Fibroblast of lung (primary cell): ENCODE measurements at places on chromosomes 3 and 15. TPM values are rescaled to one million over a fixed set of nuclear protein-coding genes. Genes with fewer than 3 reads are reported as not detected.

The USP50 gene
- polyA plus RNA-seq = 0.34 TPM in 1 of 2 replicates, not detected in the other

GRCh38 chr3:112582244-112582874, 20.5 kb downstream of the SLC35A5 start:
- H3K4me1 ChIP-seq = no peaks in the 10 kb centered on the region
- peak; percentile 88 for DNase-seq
- no peak overlapping the region for H3K27ac ChIP-seq
- H3K27me3 ChIP-seq = no peaks in the 10 kb centered on the region
- H3K4me3 ChIP-seq = no peak overlapping the region

GRCh38 chr3:185330644-185331043, 32.3 kb upstream of the MAP3K13 start:
- DNase-seq = no peak
- H3K4me3 ChIP-seq = no peak overlapping the region
- no peaks in the 10 kb centered on the region for H3K36me3 ChIP-seq
- no peak overlapping the region for H3K27ac ChIP-seq

GRCh38 chr3:11602886-11603527, 40.7 kb downstream of the VGLL4 start:
- DNase-seq = no peak
- peak overlapping the region; percentile 97 for H3K27ac ChIP-seq
- H3K4me3 ChIP-seq = no peak overlapping the region
- peaks cover 37% of the 10 kb centered on the region for H3K4me1 ChIP-seq

DNA sequence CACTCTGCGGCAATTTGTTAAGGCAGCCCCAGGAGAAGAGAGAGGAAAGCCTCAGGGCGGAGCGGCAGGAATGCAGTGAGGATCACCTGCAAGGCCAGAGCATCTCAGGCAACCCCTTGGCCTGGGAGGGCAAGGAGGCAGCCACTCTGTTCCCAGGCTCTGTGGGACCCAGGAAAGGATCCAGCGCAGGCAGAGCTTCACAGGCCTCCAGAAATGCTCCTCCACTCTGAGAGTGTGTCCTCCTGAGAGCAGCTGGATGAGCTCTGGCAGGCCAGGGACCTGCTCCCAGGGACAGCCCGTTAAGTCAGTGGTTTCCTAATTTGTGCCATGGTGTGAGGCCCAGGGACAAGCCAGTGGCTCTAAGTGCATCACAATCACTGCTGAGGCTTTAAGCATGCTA, 35.2 kb downstream of the RAB6B start:
- H3K27ac ChIP-seq = no peak overlapping the region
- no peaks in the 10 kb centered on the region for H3K36me3 ChIP-seq
- DNase-seq = no peak
- H3K27me3 ChIP-seq = peaks cover 3% of the 10 kb centered on the region
- no peaks in the 10 kb centered on the region for H3K4me1 ChIP-seq

GRCh38 chr3:52221563-52222318, 3.7 kb downstream of the TLR9 start:
- no peaks in the 10 kb centered on the region for H3K27me3 ChIP-seq
- no peak overlapping the region for H3K4me3 ChIP-seq
- no peak overlapping the region for H3K27ac ChIP-seq
- peaks cover 5% of the 10 kb centered on the region for H3K4me1 ChIP-seq
- no peaks in the 10 kb centered on the region for H3K36me3 ChIP-seq

DNA sequence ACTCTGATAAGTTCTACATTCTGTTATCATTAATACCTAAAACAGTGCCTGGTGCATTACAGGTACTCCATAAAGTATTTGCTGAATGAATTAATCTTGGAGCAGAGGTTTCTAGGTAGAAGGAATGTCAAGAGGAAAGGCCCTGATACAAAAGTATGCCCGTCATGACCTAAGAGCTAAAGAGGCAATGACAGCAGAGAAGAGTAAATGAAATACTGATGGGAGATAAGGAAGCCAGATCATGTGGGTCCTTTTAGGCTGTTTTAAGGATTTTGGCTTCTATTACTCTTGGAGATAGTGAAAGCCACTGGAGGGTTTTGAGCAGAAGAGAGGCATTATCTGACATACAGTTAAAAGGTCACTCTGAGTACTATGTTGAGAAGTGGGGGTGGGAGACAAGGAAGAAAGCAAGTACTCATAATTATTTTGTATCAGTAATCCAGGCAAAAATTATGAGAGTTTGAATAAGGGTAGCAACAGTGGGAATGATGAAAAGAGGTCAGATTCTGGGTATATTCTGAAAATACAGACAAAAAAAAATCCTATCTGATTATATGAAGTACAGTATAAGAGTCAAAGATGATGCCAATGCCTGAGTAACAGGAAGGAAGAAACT, 48.3 kb downstream of the DENND4A start:
- no peak for DNase-seq
- H3K4me1 ChIP-seq = no peaks in the 10 kb centered on the region
- no peak overlapping the region for H3K27ac ChIP-seq
- no peaks in the 10 kb centered on the region for H3K36me3 ChIP-seq

The SH2D7 gene
- polyA plus RNA-seq = 0.03 TPM in 1 of 2 replicates, not detected in the other

GRCh38 chr3:48997714-48998637, 7.9 kb downstream of the P4HTM start:
- H3K27me3 ChIP-seq = no peaks in the 10 kb centered on the region
- no peaks in the 10 kb centered on the region for H3K4me1 ChIP-seq
- H3K27ac ChIP-seq = no peak overlapping the region
- no peak for DNase-seq
- no peak overlapping the region for H3K4me3 ChIP-seq

The ROBO2 gene
- 0.83 and 2.2 TPM in 2 replicates for polyA plus RNA-seq

The NR1I2 gene
- 0.03 TPM in 1 of 2 replicates, not detected in the other for polyA plus RNA-seq

- no peak for DNase-seq
- H3K4me3 ChIP-seq = no peak overlapping the region
- H3K4me1 ChIP-seq = no peaks in the 10 kb centered on the region
- no peak overlapping the region for H3K27ac ChIP-seq
- no peaks in the 10 kb centered on the region for H3K27me3 ChIP-seq
- H3K36me3 ChIP-seq = no peaks in the 10 kb centered on the region
Measured at GRCh38 chr3:49636883-49637609, 37.1 kb upstream of the APEH start.

The RLBP1 gene
- polyA plus RNA-seq = not detected in 2 replicates

- DNase-seq = no peak
- no peaks in the 10 kb centered on the region for H3K4me1 ChIP-seq
- H3K36me3 ChIP-seq = no peaks in the 10 kb centered on the region
- H3K4me3 ChIP-seq = no peak overlapping the region
Measured at GRCh38 chr3:128567705-128568356, 74.8 kb upstream of the GATA2 start.

GRCh38 chr3:184030536-184030935, 1.0 kb upstream of the HTR3D start:
- no peaks in the 10 kb centered on the region for H3K4me1 ChIP-seq
- H3K4me3 ChIP-seq = no peak overlapping the region
- no peak overlapping the region for H3K27ac ChIP-seq
- H3K36me3 ChIP-seq = no peaks in the 10 kb centered on the region
- no peak for DNase-seq

The FOXB1 gene
- polyA plus RNA-seq = not detected in 2 replicates

DNA sequence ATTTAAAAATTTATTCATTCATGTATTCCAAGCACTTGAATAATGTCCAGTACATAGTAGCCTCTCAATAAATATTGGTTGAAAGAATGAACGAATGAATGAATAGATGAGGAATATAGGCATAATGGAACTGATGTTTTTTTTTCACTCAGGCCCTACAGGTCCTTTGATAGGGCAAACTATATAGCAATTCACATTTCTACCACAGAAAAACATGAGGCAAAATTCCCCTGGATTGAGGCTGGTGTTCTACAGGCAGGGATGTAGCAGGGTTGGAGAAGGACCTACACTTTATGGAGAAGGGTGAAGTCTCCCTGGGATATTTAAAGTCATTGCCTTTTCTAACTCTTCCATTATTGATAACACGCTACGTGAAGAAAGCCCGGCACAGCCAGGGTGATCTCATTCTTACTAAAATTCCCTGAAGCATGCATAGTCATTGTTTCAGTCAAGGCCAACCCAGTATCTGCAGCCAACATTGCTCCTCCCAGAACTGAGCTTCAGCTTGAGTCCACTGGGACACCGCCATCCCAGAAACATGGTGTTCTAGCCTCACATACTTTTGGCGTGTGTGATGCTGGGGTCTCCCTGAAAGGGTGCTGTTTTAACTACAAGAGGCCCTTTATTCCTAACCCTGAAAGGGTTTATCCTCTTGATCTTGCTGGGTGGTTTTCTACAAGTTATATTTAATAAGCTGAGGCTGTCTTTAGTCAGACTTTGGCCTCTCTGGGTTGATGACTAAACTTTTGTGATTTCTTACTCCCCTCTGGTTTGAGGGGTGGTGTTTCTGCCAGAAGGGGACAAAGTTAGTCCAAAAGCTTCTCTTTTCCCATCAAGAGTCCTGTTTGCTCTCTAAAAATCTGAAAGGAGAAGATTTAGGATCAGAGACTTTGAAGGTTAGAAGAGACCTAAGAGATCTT, 25.9 kb upstream of the FBN1 start:
- no peaks in the 10 kb centered on the region for H3K27me3 ChIP-seq
- H3K4me1 ChIP-seq = peaks cover 3% of the 10 kb centered on the region
- no peak overlapping the region for H3K4me3 ChIP-seq

The LNP1 gene
- 3.5 and 4.7 TPM in 2 replicates for polyA plus RNA-seq

DNA sequence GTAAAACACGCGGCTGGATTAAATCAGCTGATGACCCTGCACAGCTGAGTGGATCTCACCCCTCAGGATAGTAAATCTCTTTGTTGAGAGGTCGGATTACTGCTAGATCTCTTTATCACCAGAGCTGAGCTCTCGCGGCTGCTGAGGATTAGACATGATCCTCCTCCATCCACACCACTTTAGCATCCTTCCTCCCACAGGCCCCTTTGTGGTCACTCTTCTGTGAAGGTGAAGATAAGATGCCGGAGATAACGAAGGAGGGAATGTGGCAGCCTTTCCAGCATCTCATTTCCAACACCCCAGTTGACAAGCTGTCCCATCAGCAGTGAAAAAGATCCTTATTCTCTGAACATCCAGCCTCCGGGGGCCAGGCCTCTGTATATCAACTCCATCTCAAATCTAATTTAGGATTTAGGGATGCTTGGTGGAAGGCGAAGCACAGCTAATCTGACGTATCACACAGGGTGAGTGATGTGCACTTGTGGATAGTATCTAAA, 47.5 kb upstream of the SELENOK start:
- no peaks in the 10 kb centered on the region for H3K36me3 ChIP-seq
- H3K27ac ChIP-seq = no peak overlapping the region
- no peaks in the 10 kb centered on the region for H3K27me3 ChIP-seq
- no peaks in the 10 kb centered on the region for H3K4me1 ChIP-seq

The OXSM gene
- 9.6 and 14.9 TPM in 2 replicates for polyA plus RNA-seq

The LRTM1 gene
- 0.43 TPM in 1 of 2 replicates, not detected in the other for polyA plus RNA-seq

The GHSR gene
- not detected in 2 replicates for polyA plus RNA-seq

The CACNA2D2 gene
- polyA plus RNA-seq = 0.02 and 0.06 TPM in 2 replicates

The FBXL22 gene
- 0.20 and 0.87 TPM in 2 replicates for polyA plus RNA-seq

- H3K4me3 ChIP-seq = no peak overlapping the region
- peaks cover 14% of the 10 kb centered on the region for H3K4me1 ChIP-seq
Measured at GRCh38 chr3:36909181-36909580, 35.7 kb downstream of the TRANK1 start.

DNA sequence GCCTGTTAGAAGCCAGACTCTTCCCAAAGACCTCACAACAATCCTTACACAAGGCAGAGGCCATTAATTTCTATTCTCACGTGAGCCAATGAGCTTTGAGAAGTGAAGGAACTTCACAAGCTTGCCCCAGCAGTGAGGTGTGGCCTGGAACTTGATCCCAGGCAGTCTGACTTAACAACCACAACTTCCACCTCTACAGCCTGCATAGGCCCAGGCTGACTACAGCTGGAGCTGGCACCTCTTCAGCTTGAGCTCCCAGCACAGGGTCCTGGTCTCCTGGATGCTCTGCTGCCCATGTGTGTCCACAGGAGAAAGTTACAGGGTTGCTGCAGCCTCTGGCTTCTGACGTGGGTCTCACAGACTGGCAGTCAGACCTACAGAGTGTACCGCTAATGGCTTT, 111.0 kb downstream of the ERC2 start:
- no peak for DNase-seq
- H3K4me3 ChIP-seq = no peak overlapping the region
- no peaks in the 10 kb centered on the region for H3K4me1 ChIP-seq
- H3K27me3 ChIP-seq = no peaks in the 10 kb centered on the region

- H3K27me3 ChIP-seq = no peaks in the 10 kb centered on the region
- no peak overlapping the region for H3K4me3 ChIP-seq
- no peak overlapping the region for H3K27ac ChIP-seq
Measured at GRCh38 chr3:176935194-176935888, 261.9 kb downstream of the TBL1XR1 start.

DNA sequence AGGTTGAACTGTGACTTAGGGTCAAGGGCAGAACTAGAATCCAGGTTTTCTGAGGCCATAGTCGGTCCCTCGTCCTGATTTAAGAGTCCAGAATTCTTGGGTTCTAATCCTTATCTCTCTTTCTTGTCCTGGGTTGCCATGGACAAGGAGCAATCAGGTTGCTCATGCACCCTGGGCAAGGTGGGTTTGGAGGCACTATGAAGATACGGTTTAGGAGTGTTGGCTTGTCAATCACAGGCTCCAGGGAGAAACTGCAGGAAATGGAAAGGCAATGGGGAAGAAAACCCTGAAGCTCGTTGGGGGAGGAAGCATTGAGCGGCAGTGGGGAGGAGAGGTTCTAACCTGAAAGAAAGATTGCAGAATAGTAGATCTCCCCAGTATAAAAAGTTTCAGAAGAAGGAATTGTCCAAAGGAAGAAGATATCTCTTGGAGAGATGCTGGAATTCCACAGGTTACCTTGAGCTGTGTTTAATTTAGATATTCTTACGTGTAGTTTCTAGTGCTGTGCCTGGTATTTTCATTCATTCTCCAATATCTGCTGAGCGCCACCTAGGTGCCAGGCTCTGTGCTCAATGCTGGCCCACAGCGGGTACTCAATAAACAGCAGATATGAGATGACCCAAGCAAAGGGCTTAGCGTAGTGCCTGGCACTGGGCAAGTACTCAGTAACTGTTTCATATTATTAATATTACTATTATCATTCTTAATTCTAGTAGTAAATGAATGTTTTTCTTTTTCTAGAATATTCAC, 2.0 kb downstream of the ACAN start:
- no peaks in the 10 kb centered on the region for H3K36me3 ChIP-seq
- H3K4me3 ChIP-seq = no peak overlapping the region
- no peaks in the 10 kb centered on the region for H3K4me1 ChIP-seq

DNA sequence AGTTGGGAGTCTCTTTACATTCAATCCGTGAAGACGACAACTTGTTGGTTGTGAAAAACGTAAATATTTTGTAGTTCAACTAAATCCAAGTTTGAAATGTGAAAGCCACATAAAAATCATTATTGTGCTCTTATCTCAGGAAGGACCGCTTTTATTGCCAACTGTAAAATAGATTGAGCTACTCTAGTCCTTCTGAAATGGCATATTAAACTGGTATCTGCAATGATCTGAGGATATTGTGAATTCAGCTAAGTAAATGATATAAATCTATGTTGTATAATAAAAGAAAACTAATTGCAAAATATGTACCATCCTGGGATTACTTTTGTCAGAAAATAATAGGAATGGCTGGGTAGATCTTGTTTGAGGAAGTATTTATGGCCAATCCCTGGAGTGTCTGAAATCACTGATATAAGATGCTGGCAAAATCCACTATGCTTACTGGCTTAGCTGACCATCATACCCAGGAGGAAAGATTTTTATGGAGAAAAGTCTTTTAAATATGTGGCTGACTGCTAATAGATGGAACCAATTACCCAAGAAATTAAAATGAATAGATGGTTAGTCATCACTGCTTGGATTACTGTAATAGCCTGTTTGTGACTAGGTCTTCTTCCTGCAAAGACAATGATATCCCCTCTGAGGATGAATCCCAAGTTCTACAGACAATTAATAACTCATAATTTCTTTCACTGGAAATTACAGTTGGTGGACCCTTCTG, 191.8 kb downstream of the SEMA6D start:
- no peaks in the 10 kb centered on the region for H3K4me1 ChIP-seq
- H3K27ac ChIP-seq = no peak overlapping the region
- DNase-seq = no peak
- no peak overlapping the region for H3K4me3 ChIP-seq
